ENCODE measurements at places on chromosomes 7 and 10. TPM values are rescaled to one million over a fixed set of nuclear protein-coding genes. Genes with fewer than 3 reads are reported as not detected.

The MBLAC1 gene
- total RNA-seq: 4.8 TPM

The INMT gene
- 0.30 TPM for total RNA-seq

The CDK14 gene
- total RNA-seq: 0.94 TPM

The GCK gene
- total RNA-seq: 0.30 TPM

The MOGAT3 gene
- not detected for total RNA-seq

The C10orf105 gene
- total RNA-seq: 0.30 TPM

The TRIL gene
- total RNA-seq: not detected

The SPAM1 gene
- total RNA-seq: not detected

The ANXA8L1 gene
- total RNA-seq: 0.17 TPM

The TSPAN12 gene
- not detected for total RNA-seq

The CREB5 gene
- total RNA-seq: not detected

The SKAP2 gene
- total RNA-seq: 16.0 TPM

The EPHA1 gene
- total RNA-seq: 28.2 TPM

The ZNF503 gene
- total RNA-seq: 0.42 TPM

Data from activated naive CD8-positive, alpha-beta T cell treated with anti-CD3 and anti-CD28 coated beads, Interleukin-2, amount 10 ng/mL, durations not matched to agents 7 days and 5 days (primary cell).